ENCODE measurements at places on chromosomes 2 and 18.

DNA sequence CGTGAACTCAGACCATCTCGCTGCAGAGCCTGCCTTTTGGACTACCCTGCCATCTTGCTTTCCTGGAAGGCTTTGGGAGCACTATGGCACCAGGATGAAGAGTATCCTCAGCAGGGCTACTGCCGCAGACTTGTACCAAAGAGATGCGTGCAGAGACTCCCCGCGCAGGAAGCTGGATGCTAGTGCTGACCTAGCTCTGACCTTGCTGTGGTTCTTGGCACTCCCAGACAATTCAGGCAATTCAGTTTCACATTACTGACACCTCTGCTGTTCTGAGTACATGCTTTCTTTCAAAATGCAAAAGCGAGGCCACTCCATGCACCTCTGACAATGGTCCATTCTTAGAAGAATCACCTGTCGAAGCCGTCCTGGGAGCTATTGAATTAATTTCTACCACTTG lies 251.5 kb upstream of the MEX3C start:
- DNase-seq = no peak

DNA sequence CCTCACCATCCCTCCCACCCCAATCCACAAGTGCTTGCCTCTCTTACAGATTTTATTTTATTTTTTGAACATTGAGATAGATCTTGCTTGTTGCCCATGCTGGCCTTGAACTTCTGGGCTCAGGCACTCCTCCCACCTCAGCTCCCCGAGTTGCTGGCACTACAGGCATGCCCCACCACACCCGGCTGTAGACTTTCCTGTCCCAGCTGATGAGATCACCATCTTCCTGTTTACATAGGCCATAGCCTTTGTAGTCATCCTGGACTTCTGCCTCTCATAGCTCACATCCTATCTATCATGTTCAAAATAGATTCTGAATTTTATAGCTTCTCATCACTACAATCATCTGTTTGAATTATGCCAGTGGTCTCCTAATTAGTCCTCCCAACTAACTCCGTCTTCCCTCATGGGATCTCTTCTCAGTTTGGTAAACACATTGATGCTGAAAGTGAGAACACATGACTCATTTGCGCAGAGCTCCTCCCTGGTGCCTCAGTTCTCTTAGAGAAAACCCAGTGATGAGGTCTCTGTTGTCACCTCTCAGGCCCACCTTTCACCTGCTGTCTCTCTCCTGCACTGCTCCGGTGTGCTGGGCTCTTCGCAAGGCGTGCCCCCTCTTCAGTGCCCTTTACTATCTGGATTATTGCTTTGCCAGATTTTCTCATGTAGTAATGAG lies 243.0 kb downstream of the ZNF407 start:
- no peak for DNase-seq

DNA sequence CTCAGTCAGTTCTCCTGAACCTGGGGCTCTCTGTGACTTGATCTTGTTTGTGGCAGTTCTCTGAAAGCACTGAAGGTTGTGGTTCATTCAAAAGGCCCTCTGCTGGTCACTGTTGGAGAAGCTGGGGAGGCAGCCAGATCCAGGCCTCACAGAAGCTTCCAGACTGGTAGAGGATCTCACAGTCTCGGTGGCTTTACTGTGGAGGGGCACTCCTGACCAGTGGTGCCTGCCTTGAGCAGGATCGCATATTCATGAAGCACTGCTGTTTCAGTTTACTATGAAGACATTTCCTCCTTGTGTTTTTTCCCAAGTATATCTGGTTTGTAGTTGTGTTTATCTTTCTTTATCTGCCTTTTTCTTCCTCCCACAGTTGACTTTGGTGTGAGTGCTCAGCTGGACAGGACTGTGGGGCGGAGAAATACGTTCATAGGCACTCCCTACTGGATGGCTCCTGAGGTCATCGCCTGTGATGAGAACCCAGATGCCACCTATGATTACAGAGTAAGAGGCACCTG lies 133.9 kb downstream of the MAP4K4 start:
- no peak for DNase-seq

GRCh38 chr18:3015204-3015592 lies 2.3 kb upstream of the LPIN2 start:
- no peak for DNase-seq

- peak; percentile 18 for DNase-seq
Observed at GRCh38 chr2:134623796-134624195, 95.0 kb downstream of the TMEM163 start.

DNA sequence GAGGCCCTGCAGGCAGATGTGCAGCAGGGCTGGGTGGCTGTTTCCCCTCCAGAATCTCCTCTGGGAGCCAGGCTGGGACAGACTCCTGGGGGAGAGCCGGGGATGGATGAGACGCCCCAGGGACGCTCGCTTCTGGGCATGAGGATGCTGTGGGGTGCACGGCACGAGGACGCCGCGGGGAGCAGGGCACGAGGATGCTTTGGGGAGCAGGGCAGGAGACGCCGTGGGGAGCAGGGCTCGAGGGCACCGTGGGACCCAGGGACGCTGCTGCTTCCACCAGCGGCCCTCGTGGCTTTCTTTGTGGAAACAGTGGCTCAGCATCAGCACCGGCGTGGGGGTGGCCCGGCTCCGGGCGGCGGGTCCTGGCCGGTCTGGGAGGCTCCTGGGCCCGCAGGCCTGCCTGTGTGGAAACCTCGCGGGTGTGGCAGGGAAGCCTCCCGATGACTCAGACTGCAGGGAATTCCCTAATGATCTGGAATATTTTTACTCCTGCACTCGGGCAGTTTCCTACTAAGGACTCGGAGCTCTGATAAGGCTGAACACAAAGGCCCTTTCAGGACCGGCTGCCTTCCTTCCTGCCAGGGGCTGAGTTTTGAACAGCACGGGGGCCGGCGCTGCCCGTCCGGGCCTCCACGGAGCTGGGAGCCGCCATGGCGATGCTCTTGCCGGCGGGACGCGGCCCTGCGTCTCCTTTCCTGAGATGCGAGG lies 62.6 kb downstream of the NFATC1 start:
- no peak for DNase-seq

DNA sequence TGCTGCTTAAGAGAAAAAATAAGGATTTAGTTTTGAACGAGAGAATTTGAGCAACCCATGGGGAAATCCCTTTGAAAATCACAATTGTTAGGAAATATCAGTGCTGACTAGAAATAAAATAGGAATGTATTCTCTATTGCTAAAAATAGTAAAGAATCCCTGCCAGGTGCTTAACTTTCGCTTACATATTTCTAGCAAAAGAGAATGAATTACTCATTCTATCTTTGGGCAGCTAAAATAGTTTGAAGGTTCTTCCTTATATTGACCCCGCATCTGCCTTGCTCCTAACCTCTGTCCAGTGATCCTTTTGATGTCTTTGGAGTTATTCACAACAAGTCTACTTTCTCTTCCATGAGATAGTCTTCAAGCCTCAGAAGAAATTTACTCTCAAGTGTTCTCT lies 103.8 kb downstream of the PLCL1 start:
- DNase-seq = no peak

GRCh38 chr18:8987241-8987640 lies 115.3 kb upstream of the NDUFV2 start:
- DNase-seq = no peak

DNA sequence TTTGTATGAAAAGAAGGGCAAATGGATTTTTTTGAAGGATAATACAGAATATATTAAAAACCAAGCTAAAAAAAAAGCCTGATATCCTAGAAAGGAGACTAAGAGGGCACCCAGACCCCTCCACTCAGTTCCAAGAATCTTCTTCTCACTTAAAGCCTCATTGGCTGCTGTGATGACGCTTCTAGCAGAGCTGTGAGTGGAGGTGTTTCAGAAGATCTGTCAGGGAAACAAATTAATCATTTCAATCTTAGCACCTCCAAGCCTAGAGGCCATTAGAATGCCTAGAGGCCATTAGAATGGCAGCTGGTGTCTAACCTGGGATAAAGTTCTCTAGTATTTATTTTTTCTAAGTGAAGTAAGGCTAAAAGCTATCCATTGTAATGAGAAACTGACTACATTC lies 164.2 kb upstream of the TMEM200C start:
- DNase-seq = no peak

DNA sequence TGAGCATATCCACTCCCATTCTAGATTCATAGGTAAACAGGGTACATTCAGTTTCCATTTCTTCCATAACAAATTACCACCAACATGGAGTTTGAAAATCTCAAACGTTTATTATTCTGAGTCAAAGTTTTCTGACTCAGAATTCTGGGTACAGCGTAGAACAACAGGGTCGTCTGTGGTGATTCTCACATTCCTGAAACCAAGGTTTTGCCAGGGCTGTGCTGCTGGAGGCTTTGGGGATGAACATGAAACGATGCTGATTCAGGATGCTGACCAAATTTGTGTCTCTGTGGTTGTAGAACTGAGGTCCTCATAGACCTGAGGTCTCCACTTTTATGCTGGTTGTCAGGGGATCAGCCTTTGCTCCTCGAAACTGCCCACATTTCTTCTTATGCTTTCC lies 255.7 kb downstream of the DSEL start:
- DNase-seq = no peak

- no peak for DNase-seq
Observed at GRCh38 chr2:23135481-23136100, 249.4 kb upstream of the KLHL29 start.

DNA sequence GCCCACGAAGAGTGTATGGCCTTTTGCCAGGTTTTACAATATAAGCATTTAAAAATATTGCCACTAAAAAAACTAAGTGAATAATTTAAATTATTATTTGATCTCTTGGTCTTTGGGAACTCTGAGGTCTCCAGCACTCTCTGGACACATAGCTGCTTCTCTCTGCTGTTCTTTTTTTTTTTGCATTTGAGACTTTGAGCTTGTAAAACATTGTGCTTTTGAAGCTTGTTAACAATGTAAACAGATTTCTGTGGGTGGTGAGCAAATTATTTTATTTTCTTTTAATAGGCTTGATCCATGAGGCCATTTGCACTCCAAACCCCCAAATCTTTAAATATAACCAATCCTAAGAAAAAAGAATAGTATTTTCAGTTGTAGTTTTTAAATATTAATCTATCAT lies 42.0 kb downstream of the DCAF17 start:
- DNase-seq = no peak

DNA sequence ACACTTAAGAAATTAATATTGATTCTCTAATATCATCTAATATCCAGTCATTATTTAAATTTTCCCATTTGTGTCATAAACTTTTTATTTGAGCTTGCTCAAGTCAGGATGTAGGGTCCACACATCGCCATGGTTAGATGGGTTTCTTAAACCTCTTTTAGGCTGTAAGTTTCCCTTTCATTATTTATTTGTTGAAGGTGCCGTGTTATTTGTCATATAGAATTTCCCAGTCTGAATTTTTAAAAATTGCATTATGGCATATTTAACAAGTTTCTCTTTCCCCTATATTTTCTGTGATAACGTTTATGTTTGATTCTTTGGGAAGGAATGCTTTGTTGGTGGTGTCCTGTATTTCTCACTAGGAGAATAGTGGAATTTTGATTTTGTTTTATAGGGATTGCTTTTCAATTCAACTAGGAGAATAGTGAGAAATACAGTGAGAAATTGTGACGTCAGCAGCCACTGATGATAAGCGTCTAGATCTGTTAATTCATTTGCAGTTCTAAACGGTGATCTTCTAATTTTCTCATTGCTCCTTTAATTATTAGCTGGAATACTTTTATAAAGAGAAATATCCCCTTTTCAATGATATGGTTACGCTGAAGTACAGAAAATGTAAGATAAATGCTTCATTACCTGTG lies 44.6 kb upstream of the AAK1 start:
- DNase-seq = no peak

DNA sequence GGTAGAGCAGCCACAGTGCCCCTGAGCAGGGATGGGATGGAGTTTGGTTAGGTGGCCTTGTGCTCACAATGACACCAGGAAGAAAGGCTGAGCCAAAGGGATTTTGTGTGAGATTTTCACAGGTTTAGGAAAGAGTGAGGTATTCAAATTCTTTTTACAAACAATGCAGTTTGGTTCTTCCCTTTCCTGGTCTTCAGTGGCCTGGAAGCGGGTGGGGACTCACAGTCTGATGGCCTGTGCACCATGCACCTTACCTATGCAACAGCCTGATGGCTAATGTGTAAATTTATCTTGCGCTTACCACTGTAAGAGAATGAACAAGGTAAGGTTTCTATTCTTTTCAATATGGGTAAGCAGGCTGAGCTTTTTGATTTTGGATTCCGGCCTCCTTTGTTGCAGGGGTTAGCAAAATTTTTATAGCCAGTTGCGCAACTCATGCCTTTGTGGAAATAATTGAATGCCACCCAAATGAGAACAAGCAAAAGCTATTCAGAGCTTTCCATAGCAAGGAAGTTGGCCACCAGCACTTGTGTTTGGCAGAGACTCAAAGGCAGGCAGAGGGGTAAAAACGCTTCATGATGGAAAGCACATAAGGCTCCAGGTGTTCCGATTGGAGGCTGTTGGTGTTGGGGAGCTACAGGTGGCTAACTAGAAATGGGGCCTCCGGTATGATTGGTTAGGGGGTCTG lies 23.8 kb upstream of the IL1R2 start:
- no peak for DNase-seq

DNA sequence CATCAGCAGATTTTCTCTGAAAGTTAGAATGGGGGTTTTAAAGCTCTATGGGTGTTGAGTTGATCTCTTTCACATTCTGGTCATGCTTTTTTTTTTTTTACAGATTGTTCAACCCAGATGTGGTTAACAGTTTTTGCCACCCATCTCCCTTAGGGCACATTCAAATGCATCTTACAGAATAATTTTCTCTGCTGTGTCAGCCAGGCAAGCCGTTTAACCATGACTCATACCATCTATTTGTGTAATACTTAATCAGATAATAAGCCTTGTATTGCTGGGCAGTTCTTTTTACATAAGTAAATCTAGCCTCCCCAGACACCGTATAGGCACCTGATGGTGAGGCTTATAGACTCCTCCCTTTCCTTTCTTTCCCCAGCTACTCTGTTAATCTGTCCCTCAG lies 62.0 kb downstream of the TGIF1 start:
- DNase-seq = no peak

DNA sequence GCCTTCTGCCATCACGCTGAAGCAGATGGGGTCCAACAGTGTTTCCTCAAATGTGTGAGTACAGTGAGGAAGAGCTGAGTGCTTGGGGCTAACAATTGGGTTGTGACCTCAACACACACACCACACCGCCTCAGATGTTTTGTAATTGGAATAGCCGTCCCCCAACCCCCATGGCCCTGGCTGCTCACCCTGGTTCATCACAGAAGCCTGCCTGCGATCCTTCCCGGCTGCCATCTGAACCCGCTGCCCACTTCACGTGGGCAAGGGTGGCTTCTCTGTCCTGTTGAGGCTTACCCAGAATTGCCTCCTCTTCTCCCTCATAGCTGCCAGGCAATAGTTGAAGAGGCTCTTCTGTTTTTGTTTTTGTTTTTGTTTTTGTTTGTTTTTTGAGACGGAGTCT lies 44.1 kb downstream of the TGOLN2 start:
- DNase-seq = no peak

DNA sequence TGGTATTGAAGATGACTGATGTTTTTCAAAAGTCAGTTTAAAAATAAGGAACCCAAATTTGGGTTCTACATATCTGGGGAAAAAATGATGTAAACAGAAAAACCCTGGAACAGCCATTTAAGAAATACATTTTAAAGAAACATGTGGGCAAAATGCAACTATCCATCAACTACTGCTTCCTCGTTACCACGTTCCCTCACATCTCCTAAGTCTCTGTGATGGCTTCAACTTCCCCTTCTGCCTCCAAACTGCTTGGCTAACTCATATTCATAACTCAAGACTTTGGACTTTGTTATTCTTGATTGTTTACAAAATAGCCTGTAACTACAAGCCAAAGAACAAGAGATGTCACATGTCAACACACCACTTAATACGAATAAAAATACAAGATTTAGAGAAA lies 116.3 kb downstream of the DYM start:
- DNase-seq = no peak

Data from stimulated activated CD8-positive, alpha-beta memory T cell treated with anti-CD3 and anti-CD28 coated beads, Interleukin-2, amount 100 ng/mL, for 48 hours (primary cell).